Endothelial cell of umbilical vein (primary cell): ENCODE measurements at places on chromosomes 5 and 9. TPM values are rescaled to one million over a fixed set of nuclear protein-coding genes. Genes with fewer than 3 reads are reported as not detected.

STPG3 gene
- not detected in 2 replicates for polyA plus RNA-seq

GLDC gene
- polyA plus RNA-seq, result 1.2 and 1.8 TPM in 2 replicates

IFNA2 gene
- polyA plus RNA-seq, result not detected in 2 replicates

FCN1 gene
- not detected in 2 replicates for polyA plus RNA-seq

ITGA2 gene
- 8.9 and 11.2 TPM in 2 replicates for polyA plus RNA-seq

GOLGA1 gene
- polyA plus RNA-seq, result 12.4 and 13.1 TPM in 2 replicates

SPATA31D4 gene
- not detected in 2 replicates for polyA plus RNA-seq

LHX6 gene
- 1.8 and 2.4 TPM in 2 replicates for polyA plus RNA-seq

TIMD4 gene
- polyA plus RNA-seq, result not detected in 2 replicates

GPX3 gene
- 17.1 and 17.7 TPM in 2 replicates for polyA plus RNA-seq

SLC44A1 gene
- polyA plus RNA-seq, result 11.5 and 16.1 TPM in 2 replicates

GFRA3 gene
- polyA plus RNA-seq, result 0.05 and 0.10 TPM in 2 replicates

LIX1 gene
- not detected in 2 replicates for polyA plus RNA-seq

C9orf153 gene
- polyA plus RNA-seq, result not detected in 2 replicates

FLT4 gene
- polyA plus RNA-seq, result 44.4 and 50.9 TPM in 2 replicates

NR4A3 gene
- polyA plus RNA-seq, result 0.11 TPM in 2 replicates

NPM1 gene
- 618 and 1,113 TPM in 2 replicates for polyA plus RNA-seq

ATOX1 gene
- 292 and 392 TPM in 2 replicates for polyA plus RNA-seq

ECM2 gene
- polyA plus RNA-seq, result 0.03 TPM in 2 replicates

C5orf63 gene
- polyA plus RNA-seq, result 1.3 and 1.4 TPM in 2 replicates
